Activated naive CD4-positive, alpha-beta T cell treated with anti-CD3 and anti-CD28 coated beads for 36 hours (primary cell): ENCODE measurements at places on chromosomes 7 and 10. TPM values are rescaled to one million over a fixed set of nuclear protein-coding genes. Genes with fewer than 3 reads are reported as not detected.

ARF5 gene
- total RNA-seq, result 115 TPM

ANKRD7 gene
- 0.29 TPM for total RNA-seq

LRRC18 gene
- not detected for total RNA-seq

AKR1C1 gene
- 0.41 TPM for total RNA-seq

PHKG1 gene
- 3.8 TPM for total RNA-seq

ZNF3 gene
- 13.1 TPM for total RNA-seq

CALCR gene
- not detected for total RNA-seq

CPN1 gene
- not detected for total RNA-seq

CCDC6 gene
- total RNA-seq, result 43.1 TPM

DCLRE1A gene
- total RNA-seq, result 8.1 TPM

SPDYE8 gene
- not detected for total RNA-seq

USP54 gene
- total RNA-seq, result 3.5 TPM

TAS2R16 gene
- not detected for total RNA-seq

NPY4R gene
- total RNA-seq, result not detected

CCAR1 gene
- 80.7 TPM for total RNA-seq

SLC13A4 gene
- total RNA-seq, result not detected

ANKRD16 gene
- total RNA-seq, result 3.9 TPM

CD36 gene
- not detected for total RNA-seq

GDF10 gene
- total RNA-seq, result 0.12 TPM

NRF1 gene
- 18.5 TPM for total RNA-seq

ACTL6B gene
- not detected for total RNA-seq

SFRP4 gene
- not detected for total RNA-seq

FAM13C gene
- total RNA-seq, result not detected
